Fibroblast of lung (primary cell): ENCODE measurements at places on chromosomes 3 and 15. TPM values are rescaled to one million over a fixed set of nuclear protein-coding genes. Genes with fewer than 3 reads are reported as not detected.
A peak's percentile ranks its signal among the peaks of the same experiment; 100 is the strongest.

The CTXND1 gene
- polyA plus RNA-seq: 0.01 and 0.02 TPM in 2 replicates

DNA sequence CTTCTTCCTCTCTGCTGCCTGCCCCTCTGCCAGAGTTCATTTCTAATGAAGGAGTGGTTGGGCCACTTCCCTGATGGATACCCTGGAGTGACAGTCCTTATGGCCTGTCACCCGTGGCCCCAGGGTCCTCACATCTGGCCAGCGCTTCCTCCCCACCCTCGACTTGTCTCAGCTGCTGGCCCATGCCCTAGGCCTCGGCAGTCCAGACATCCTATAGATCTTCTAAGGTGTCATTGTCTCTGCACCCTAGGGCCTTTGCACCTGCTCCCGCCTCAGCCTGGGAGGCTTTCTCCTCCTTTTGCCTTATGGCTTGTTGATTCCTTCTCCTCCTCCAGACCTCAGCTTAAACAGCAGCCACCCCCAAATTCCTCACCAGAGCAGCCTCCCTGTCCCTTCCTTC is 181.0 kb downstream of the NSMCE3 start:
- DNase-seq: no peak

DNA sequence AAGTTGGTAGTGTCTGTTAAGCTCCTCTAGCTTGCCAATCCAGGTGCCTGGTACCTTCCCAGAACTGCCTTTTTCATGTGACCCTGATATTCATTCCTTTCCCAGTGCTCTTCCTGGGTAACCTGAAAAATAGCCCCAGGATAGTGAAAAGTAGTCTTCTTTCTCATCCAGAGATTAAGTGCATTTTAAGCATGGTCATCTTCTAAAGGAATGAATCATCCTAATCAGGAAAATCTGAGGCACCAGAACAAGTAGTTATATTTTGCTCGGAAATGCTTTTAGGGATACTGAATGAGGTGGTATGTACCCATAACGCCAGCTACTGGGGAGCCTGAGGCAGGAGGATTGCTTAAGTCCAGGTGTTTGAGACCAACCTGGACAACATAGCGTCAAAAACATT is 23.1 kb upstream of the PDCD6IP start:
- DNase-seq: no peak

The PLA1A gene
- not detected in 2 replicates for polyA plus RNA-seq

The KCTD6 gene
- polyA plus RNA-seq: 13.6 and 14.8 TPM in 2 replicates

DNA sequence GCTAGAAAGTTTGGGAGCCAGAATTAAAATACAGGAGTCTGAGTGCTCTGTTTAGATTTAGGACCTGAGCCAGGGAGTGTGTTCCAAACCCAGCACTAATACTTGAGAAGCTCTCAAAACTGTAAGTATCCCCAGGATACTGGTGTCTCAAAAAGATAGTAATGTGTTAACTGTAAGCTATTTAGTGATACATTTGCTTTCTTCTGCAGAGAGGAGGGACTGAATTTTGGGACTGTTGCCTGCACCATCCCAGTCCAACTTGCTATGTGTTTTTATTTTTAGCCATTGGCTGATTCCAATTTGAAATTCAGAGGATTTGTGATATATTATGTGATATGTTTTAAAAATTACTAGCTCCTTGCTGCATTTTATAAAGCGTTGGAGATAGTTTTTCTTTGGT is 31.5 kb downstream of the UBE2E1 start:
- no peak for DNase-seq

DNA sequence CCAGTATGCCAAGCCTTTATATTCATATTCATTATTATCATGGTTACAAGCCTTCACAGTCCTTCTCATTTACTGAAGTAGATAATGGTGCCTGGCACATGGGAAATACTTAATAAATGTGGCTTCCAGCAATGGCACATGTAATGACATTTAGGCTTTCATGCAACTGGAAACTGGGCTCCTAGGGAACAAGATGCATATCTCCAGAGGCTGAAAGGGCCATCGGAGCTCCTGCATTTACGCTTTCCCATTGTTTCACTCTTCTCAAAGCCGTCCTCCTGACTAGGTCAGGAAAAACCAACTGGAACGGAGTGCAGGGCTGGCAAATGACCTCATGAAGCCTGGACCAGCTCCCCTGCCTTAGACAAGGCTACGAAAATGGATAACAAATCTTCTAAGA is 474.9 kb downstream of the MAGI1 start:
- no peak for DNase-seq

- DNase-seq: no peak
Observed at GRCh38 chr3:104132566-104133403, 1233.9 kb upstream of the ALCAM start.

DNA sequence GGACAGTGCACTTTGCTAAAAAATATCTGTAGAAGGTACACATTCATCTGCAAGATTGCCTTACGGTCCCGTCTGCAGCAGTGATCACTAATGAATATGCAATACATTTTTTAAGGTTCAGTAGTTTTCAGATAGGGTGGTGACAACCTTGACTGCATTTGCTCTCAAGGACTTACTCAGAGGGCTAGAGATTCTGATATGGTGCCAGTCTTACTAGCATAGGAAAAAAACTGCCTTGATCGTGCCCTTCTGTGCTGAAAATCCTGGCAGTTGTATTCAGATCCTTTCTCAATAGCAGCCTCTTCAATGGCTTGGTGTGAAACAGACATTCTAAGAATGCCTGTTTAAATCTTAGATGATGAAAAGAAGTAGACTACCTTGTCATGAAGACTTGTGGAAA is 411.9 kb upstream of the CCDC54 start:
- DNase-seq: no peak

GRCh38 chr15:43210172-43210745 is 10.6 kb downstream of the EPB42 start:
- no peak for DNase-seq

The SCN11A gene
- polyA plus RNA-seq: 0.01 and 0.05 TPM in 2 replicates

GRCh38 chr15:31585240-31585639 is 258.6 kb downstream of the KLF13 start:
- DNase-seq: no peak

DNA sequence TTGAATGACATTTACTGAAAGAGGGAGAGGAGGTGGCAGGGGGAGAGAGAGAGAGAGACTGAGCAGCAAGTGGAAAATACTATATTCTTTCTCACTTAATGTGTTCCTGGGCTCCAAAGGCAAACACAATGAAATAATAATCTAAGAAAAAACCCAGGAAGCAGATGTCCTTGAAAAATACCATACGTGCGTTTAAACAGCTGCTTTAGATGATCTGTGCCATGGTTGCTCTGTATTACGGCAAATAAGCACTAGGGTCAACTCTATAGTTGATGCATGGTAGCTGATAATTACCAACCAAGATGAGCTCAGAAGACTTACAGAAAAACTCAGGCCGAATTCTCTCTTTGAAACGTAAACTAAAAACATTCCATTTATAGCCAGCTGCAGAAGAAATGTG is 410.3 kb upstream of the TBL1XR1 start:
- DNase-seq: no peak

DNA sequence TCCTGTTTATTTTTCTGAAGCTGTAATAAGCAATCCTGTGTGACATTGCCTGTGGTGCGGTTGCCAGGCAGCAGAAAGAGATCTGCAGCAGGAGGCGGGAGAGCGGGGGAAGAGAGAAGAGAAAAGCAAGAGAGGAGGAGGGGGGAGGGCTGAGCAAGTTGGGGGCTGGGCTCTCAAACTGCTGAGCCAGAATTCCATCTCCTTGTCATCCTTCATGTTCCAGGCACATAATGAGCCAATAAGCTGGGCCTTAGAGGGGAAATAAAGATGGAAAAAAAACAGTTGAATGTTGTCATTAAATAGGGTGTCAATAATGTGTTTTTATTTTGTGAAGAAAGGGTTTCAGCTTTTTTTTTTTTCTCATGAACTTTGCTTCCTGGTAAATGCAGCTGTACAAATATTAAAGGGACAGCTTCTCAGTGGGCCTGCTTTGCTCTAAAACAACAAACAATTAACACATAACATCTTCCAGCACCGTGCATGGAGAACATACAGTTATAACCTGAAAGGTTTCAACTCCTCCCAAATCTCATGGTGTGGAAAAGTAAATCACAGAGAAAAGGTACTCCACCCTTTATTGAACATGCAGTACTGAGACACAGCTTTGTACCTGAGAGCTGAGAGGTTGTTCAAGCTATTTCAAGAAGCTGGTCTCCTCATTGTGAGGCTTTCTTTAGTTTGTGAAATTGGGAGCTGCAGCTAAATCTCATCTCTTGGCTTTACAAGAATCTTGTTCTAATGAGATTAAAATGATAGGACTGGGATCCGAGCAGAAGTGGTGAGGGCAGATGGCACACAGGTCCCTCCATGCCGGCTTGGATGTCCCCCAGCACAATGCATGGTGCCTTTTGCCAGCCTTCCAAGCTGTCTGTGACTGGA is 451.1 kb upstream of the KCNMB2 start:
- peak; percentile 94 for DNase-seq

DNA sequence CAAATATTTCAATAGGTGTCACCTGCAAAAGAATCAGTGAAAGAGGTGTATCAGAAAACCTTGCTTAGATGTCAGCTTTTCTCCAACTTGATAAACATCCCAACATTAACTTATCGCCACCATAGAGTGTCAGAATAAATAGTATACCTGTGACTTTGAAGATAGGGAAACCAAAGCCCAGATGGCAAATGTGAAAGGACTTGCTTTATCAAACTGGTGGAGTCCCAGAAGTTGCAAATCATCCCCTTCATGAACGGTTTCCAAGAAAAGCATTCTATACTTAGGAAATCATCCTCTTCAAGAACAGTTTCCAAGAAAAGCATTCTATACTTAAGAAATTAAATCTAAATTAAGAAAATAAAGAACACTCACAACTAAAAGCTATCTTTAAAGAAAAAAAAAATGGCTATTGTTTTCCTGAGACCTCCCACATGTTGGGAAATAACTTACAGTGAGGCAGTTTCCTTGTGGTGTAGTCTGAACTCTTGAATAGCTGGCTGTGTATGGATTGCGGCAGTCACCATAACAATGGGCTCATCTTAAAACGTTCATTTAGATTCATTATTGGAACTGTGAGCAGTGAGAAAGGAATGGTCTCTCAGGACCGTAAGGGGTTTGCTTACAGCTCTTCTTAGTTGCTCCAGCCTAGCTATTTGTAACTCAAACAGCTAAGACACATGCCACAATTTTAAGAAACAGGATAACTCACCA is 56.5 kb downstream of the GHSR start:
- DNase-seq: peak; percentile 90

- DNase-seq: no peak
Observed at GRCh38 chr3:128168836-128169235, 15.6 kb downstream of the EEFSEC start.

GRCh38 chr3:187406927-187407326 is 38.7 kb downstream of the RTP4 start:
- DNase-seq: no peak

The DOCK3 gene
- 0.07 TPM in 2 replicates for polyA plus RNA-seq

DNA sequence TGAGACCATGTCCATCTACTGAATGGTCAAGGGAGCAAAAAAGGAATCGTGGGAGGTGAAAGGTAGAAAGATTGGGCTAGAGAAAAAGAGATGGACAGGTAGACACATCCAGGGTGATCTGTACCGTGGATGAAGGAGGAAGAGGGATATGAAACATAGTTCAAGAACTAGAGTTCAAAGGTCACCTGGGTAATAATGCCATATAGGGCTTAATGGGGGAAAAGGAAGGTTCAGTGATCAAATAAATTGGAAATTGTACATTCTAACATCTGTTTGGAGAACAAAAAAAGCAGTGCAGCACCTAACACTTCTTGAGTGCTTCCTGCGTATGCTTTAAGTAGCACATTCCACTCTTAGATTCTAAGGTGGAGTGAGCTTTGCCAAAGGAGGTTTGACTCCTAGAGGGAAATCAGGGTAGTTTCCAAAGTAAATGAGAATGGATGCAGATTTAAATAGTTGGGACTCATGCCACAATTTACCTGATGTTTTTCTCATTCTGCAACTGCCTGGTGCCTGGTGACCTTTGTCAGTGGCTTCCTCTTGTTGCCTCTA is 46.6 kb downstream of the MITF start:
- DNase-seq: no peak

The HHATL gene
- not detected in 2 replicates for polyA plus RNA-seq

GRCh38 chr3:63364495-63364894 is 86.4 kb downstream of the SYNPR start:
- DNase-seq: peak; percentile 61

The TMEM108 gene
- 0.10 and 0.27 TPM in 2 replicates for polyA plus RNA-seq

DNA sequence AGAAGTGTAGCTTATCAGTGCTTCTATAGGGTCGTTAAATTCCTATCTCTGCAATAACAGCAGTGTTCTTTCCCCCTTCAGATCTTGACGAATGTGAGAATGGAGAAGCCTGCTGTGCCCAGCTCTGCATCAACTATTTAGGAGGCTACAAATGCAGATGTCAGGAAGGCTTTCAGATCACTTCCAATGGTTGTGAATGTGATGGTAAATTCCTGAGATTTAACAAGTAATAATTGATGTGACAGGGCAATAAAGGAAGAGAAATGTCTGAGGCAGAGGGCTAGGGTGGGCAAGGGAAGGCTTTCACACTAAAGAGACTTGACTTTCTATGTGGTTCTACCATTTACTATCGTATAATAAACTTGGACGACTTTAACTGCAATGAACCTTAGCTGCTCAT is 711.7 kb upstream of the GOLIM4 start:
- DNase-seq: no peak

DNA sequence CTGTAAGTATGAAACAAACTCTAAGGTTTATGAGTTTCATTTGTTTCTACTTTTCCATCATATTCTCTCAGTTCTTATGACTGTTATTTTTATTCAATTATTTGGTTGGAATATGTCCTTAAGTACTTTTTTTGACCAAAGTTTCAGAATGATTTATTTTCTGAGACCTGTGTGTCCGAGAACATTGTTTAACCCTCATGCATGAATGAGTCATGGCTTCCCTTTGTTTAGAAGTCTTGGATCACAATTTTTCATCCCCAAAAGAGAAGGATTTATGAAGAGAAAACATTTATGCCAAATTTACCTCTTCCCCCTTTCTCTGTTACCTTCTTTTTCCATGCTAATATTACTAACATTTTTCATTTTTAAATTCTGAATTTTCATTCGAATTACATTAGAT is 518.0 kb upstream of the NR2F2 start:
- DNase-seq: peak; percentile 66

DNA sequence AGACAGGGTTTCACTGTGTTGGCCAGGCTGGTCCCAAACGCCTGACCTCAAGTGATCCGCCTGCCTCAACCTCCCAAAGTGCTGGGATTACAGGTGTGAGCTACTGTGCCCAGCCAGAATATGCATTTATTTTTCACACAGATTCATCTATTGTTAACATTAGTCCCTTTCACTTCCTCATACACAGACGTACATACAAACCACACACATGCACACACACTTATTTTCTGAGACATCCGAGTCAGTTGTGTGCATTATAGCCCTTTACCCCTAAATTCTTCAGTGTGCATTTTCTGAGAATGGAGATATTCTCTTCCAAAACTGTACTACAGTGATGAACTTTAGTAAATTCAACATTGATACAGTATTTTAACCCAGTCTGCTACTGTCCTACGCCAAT is 15.0 kb upstream of the MEX3B start:
- no peak for DNase-seq

- no peak for DNase-seq
Observed at GRCh38 chr15:31268911-31269784, 57.5 kb upstream of the KLF13 start.

DNA sequence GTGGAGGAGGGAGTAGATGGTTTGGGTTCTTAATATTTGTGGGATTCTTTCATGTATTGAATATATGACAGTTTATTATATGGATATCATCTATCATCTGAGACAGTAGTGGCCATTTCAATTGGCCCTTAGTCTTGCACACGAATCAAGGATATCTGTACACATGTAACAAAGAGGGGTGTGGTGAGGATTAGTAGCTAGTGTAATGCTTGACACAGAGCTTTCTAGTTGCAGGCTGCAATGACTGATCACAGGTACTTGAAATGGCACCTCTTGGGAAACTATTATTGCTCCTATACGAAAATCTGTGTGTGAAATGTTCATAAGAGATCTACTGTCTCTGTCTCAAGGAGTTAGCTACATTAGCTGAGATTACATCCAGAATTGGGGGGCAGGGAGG is 12.8 kb downstream of the TM4SF1 start:
- no peak for DNase-seq

The PRTG gene
- 0.90 and 2.1 TPM in 2 replicates for polyA plus RNA-seq
